Daoy (cell line): ENCODE measurements at places on chromosomes 12 and 14. TPM values are rescaled to one million over a fixed set of nuclear protein-coding genes. Genes with fewer than 3 reads are reported as not detected.

The JAG2 gene
- total RNA-seq, result 5.1 and 6.3 TPM in 2 replicates

The CPM gene
- 4.2 and 27.0 TPM in 2 replicates for total RNA-seq

The OTOGL gene
- total RNA-seq, result 1.0 and 1.4 TPM in 2 replicates

The CATSPERB gene
- not detected in 2 replicates for total RNA-seq

DNA sequence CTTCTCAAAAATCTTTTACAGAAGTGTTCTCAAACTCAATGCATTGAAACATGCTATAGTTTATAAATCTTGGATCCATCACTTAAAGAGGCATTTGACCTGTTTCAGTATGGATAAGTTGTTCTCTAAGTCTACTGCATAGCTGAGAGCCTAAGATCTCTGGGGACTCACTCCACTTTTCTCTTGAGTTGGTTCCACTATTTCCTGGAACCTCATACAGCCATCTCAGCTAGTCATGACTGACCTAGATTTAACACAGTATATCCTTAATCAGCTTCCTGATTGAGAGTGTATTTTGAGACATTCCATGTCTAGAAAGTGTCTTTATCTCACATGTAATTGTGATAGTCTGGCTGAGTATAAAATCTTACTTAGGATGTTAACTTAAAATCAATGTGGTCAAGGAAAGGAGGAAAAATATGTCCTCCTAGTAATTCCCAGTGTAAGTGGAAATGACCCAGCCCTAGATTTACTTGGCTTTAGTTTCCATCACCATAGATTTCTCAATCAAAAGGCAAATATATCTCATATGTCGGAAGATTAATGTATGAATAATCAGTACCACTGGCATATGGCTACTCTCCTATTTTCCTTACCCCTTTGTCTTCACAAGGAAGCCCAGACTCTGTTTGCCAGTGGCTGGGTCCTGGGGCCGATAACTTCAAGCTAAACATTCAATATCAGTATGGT is 61.9 kb downstream of the KICS2 start:
- no peak for DNase-seq

DNA sequence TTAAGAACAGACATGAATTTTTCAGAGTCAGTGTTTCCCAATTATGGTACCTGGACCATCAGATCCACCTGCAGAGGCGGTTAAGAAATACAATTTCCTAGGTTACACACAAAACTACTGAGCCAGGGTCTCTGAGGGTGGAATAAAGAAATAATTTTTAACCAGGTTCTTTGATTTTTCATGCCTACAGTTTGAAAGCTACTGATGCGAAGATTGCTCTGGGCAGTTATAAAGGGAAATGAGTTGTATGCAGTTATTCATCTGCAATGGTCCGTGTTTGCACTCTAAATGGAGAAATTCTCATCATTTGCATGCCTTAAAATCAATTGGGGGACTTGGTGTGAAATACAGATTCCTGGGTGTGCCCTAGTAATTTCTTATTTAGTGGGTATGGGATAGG is 89.7 kb downstream of the ERGIC2 start:
- no peak for DNase-seq
